Esophagus squamous epithelium (tissue), 5 donors: ENCODE measurements at places on chromosomes 12 and 14.

- no peak for DNase-seq
Observed at GRCh38 chr14:56796259-56796658, 14.0 kb downstream of the OTX2 start.

GRCh38 chr12:127238107-127238506 is 1028.9 kb upstream of the TMEM132C start:
- no peak for DNase-seq

DNA sequence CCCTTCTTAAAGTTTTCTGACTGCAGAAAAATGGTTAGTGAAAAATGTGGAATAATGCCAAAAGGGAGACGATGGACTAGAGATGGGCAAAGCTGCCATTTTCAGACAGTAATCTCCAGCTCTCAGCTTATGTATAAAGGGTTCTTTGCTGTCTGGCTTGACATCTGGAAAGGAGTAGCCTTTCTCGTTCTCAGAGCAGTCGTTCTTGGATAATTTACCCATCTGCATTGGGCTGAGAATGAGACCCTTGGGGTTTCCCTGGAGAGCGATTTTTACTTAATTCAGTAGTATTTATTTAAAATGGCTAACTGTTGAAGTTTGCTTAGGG is 1.2 kb downstream of the NUDT4 start:
- no peak for DNase-seq

DNA sequence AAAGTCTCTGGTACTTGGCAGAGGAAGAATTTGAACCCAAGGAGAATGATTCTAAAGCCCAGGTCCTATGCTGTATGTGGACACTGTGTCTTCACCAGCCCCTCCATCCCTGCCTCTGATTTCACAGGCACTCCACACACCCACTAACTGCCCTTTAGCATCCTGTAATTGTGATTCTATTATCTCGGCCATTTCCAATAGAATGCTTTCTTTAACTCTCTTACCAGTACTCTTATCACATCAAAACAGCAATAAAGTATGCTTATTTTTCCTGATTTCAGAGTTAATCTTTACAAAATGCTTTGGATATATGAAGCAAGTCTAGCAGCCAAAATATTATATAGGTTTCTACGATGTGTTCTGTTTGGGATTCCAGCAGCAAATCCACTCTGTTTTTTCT is 37.9 kb upstream of the BTG1 start:
- no peak for DNase-seq

DNA sequence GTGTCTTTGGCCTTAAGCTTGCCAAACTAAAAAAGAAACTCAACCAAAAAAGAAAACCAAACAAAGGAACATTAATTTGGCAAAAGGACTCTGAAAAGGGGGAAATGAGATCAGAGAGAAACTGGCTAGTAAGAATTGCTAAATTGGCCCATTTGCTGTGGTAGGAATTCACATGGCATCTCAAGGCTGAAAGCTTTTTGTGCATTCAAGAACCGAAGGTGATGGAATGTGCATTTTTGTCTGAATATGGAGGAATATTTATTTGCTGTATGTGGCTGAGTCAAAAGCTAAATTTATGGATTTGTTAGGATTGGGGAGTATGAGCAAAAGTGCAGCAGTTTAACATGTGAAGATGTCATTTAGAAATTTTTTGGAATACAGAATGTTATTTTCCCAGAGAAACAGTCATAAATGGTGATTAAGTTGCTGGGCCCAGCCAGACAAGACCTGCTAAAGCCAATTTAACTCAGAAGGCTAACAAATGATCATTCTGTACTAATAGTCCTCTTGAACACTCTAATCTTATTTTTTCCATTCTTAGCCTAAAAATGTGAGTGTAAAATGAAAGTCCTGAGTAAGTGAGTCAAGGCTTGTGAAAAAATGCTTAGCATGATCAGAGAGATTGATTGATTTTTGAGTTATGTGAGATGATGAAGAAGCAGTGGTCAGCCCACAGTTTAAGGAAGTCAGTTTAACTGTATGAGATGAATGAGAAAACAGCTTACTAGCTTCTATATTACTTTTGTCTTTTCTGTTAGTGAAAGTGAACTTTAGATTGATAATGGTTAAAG is 94.1 kb downstream of the ANO6 start:
- DNase-seq, result no peak
